CD4-positive, alpha-beta T cell treated with Interleukin-6 for 4 hours (primary cell): ENCODE measurements at places on chromosomes 6 and 20.

- DNase-seq: no peak
These were observed 14.9 kb upstream of the SLC22A1 start for GRCh38 chr6:160106701-160107100.

DNA sequence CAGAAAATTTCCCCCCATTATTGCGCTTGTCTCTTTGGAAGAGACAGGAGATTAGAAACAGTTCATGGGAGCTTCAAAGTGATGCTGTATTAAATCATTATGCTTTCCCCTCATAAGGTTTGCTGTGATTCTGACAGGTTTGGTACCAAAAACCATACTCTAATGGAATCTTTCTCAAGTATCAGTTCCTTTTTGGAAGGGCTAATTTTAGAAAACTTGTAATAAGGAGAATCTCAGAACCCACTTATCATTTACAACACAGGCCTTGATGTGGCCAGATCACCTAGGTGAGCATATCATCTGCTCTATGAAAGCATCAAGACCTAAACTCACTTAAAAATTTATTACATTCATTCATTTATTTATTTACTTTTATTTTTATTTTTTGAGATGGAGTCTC lies 51.2 kb downstream of the TP53INP2 start:
- no peak for DNase-seq

DNA sequence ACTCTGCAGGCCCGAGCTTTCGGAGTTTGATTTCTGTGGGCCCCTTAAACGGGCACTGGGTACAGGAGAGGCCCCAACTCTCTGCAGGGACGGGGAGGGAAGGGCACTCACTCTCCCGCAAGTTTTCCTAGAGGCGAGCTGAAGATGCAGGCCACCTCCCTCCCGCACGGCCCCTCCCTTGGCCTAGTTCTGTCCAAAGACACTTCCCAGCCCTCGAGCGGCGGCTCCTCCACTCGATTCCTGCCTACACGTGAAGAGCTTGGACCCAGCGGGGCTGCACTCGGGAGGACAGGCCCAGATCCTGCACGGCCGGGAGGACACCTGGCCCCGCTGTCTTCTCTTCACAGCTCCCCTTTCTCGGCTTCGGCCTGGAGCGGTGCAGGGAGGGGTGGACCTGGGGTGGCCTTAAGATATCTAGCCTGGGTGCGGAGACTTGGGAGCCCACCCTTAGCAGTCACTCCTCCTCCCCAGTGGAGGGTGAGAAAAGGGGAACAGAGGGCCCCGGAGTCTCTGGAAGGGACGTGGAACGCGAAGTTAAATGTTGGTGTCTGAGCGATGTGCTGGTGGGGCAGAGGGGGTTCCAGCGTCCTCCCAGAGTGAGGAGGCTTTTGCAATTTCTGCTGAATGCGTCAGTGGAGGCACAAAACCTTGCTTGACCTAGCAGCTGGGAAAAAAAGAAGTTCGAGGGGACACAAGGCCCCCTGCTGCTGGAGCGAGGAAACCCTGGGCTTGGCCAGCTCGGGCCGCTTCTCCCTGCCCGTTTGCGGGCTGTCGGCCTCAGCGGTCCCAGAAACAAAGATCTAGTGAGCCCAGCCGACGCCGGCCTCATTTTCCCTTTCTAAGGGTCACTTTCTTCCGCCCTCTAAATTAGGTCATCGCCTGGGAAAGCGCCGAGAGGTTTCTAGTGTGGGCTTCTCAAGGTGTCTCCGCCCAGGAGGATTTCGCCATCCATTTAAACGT lies 4.9 kb downstream of the OLIG3 start:
- no peak for DNase-seq

DNA sequence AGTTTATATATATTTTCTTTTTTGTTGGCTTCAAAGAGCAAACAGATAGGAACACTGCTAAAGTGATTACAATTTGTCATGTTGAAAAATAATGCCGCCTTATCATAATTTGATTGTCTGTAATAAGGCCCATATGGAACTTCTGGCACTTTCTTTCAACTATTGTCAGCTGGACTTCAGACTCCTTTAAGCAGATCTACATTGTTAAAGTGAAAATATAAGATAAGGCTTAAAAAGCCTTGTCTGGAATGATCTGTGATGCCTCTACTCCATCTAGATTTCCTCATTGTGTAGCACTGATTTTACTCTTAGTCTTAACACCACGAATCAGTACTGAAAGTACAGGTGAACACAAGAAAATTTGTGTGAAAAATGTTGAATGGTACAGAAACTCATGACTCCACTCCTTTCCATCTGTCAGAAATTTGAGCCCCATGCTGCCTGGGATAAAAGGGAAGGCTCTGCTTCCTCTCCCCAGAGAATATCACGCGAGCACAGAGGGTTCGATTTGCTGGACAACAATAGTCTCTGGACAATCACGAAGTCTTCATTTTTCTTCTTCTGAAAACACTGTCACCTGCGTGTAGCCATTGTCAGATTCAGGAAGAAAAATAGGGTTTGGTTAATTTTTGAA lies 56.0 kb downstream of the BCAS1 start:
- no peak for DNase-seq

GRCh38 chr6:8589941-8590729 lies 154.8 kb upstream of the SLC35B3 start:
- no peak for DNase-seq

GRCh38 chr20:16106191-16106849 lies 466.9 kb downstream of the KIF16B start:
- DNase-seq: no peak

GRCh38 chr6:131960371-131961133 lies 9.4 kb upstream of the CCN2 start:
- DNase-seq: no peak

DNA sequence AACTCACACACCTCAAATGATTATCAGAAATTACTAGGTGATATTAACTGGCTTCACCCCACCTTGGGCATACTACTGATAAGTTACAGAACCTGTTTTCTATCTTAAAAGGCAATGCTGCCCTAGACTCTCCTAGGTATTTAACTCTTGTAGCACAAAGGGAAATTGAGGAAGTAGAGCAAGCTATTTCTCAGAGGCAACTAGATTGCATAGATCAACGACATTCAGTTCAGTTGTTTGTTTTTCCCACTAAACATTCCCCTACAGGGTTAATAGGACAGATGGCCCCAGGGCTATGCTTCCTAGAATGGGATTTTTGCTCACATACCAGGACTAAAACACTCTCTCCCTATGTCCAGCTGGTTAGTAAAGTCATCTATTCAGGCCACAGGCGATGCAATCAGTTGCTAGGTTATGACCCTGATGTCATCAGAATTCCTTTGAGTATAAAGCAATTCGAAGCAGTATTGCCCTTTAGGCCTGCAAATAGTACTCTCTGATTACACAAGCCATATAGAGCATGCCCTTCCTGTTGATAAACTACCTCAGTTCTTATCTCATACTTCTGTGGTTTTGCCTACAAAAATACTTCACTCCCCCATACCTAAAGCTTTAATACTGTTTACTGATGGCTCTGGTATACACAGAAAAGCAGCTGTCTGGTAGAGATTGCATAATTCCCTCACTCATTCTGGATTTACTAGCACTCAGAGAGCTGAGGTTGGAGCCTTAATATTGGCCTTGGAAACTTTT lies 67.4 kb upstream of the ASCC3 start:
- no peak for DNase-seq

- DNase-seq: no peak
These were observed 7.2 kb downstream of the HEBP2 start for GRCh38 chr6:138410972-138411880.

DNA sequence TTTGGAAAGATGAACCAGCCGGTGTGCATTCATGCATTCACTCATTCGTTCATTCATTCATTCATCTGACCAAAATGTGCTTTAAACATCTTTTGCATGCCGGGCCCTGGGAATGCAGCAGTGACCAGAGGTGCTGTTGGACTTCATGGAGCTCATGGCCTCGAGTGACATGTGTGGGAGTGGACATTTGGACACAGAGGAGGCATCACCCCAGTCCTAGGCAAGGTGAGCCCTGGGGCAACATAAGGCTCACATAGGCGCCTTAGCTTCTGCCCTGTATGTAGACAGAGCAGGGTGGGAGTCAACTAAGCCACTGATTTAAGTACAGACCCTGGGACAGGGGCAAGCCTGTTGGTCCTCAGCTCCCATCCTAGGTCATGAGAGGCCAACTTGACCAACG lies 71.6 kb downstream of the STK35 start:
- no peak for DNase-seq

DNA sequence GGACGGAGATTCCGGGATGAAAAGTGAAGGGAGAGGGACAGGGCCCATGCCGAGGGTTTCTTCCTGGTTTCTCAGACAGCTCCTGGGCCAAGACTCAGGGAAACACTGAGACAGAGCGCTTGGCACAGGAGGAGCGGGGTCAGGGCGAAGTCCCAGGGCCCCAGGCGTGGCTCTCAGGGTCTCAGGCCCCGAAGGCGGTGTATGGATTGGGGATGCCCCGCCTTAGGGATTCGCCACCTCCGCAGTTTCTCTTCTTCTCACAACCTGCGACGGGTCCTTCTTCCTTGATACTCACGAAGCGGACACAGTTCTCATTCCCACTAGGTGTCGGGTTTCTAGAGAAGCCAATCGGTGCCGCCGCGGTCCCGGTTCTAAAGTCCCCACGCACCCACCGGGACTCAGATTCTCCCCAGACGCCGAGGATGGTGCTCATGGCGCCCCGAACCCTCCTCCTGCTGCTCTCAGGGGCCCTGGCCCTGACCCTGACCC lies 55.0 kb upstream of the HLA-A start:
- DNase-seq: peak; percentile 46

DNA sequence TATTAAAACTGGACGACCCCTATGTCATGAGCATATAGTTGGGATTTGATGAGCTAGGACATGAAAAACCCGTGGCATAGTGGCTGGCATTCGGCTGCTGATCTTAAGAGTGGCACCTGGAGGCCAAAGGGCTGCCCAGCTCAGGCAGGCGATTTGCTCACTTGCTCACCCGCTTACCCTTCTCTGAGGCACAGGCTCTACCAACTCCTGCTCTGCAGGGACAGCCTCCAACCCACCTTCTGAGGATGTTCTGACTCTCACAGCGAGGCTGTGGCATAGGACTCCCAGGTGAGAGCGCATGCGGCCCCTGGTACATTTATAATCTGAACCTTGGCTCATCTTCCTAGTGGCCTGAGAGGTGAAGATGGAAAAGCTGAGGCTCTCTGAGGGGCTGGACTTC lies 995 bp downstream of the RSPO4 start:
- DNase-seq: no peak

- DNase-seq: no peak
These were observed 72.3 kb downstream of the FARS2 start for GRCh38 chr6:5333658-5334057.

GRCh38 chr6:156807028-156807427 lies 29.9 kb downstream of the ARID1B start:
- DNase-seq: no peak

DNA sequence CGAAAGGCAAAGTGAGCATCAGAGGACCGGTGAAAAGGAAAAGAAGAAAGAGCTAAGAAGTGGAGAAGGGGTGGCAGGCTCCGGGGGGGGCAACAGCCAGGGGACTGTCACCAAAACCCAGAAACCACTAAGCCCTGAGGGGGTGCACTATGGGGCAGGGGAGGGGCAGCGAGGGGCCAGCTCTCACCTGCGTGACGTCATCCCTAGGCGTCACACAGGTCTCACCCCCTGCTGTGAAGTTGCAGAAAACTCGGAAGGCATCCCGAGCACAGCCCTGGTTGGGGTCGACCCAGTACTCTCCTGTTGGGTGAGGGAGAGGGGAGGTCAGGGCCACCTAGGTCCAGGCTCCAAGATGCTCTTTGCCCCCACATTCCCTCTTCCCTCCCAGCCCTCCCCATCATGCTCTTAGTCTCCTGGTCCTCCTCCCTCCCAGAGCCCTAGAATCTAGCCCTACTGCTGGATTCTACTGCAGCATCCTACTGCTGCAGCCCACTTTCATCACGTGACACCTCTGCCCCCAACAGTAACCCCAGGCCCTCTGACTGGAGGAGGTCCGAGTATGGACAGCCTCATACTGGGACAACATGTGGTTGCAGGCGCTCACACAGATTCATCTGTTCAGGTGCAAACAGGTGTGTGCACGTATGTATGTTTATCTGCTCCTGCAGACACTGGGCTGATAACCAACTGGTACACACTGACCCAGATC lies 27.4 kb downstream of the COL11A2 start:
- no peak for DNase-seq
